ENCODE measurements at places on chromosomes 13 and 19.

DNA sequence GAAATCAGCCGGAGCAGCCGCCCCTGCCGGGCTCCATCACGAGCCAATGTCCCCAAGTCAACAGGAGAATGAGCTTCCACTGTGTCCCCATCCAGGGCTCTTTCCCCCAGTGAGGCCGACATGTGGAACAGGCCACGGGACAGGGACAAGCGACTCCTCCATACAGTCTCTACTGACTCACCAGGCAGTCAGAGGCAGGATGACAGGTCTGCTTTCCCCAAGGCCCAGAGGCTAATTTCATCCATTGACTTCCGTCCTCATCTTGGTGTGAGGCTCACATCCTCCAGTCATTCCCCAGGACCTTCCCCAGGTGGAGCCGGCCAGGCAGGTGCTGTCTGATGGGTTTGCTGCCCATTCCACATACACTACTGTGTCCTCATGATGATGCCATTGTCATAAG lies 3.5 kb downstream of the CEACAM6 start:
- DNase-seq, result no peak

- peak; percentile 30 for DNase-seq
Measured at GRCh38 chr19:35352448-35353304, 5.0 kb downstream of the FFAR1 start.

DNA sequence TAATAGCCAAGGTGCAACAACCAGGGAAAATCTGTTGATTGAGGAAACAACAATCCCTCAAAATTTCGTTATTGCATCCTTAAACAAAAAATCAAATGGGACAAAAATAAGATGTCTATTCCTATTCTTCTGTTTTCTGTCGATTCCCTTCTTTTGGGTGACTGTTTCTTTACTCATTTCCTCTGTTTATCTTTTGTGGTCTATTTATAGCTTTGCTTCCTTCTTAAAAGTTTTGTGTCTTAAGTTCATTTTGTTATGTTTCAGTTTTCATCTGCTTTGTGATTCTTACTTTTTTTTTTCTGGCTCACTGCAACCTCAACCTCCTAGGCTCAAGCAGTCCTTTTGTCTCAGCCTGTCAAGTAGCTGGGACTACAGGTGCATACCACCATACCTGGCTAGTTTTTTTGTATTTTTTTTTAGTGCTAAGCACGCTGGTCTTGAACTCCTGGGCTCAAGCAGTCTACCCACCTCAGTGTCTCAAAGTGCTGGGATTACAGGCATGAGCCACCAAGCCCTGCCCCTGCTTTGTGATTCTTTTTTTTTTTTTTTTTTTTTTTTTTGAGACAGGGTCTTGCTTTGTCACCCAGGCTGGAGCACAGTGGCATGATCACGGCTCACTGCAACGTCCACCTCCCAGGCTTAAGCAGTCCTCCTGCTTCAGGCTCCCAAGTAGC lies 10.4 kb downstream of the ZNF146 start:
- no peak for DNase-seq

- DNase-seq, result no peak
Measured at GRCh38 chr19:56974556-56975207, 134.2 kb upstream of the PEG3 start.

GRCh38 chr19:17406046-17406886 lies 836 bp upstream of the BST2 start:
- DNase-seq, result no peak

- no peak for DNase-seq
Measured at GRCh38 chr19:42488783-42489521, 39.3 kb downstream of the CEACAM1 start.

DNA sequence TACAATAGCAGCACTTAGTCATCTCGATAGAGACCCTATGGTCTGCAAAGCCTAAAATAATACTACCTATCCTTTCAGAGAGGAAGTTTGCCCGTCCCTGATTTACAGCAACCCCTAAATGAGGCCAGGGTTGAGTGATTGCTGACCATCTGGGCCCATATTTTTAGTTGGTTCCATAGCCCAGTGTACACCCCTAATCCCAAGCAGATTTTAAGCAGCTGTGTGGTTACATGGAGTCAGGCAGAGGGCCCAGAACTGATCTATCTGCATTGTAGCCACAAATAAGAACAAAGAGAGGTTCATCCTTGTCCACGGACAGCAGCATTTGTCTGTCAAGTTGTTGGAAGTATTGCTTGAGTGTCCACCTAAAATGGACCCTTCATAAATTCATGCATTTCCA lies 148.2 kb downstream of the DCT start:
- DNase-seq, result no peak

DNA sequence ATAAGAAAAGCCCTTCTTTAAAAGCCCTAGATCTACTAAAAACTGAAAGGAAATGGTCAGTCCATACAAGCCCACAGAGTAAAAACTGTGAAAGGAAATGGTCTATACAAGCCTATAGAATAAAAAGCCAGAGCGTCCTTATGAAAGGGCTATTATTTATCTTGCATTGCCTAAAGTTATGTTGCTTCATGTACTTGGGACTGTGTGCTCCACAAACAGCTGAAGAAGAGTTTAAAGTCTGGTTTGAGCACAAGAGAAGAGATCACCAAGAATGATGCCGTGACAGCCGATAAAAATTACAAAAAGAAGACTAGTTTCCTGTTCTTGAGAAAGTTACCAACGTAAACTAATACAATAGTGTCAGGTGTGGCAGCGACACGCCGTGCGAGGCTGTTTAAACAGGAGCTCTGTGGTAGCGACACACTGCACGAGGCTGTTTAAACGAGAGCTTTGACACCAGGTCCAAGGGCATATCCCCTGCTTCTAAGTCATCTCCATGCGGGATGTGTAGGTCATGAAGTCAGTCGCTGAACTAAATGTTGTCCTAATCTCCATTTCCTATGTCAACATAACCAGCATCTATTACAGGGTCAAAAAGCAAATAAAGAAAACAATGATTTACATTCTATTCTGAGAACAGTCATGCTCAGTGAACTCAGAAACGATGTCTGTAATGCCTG lies 24.9 kb downstream of the PCID2 start:
- no peak for DNase-seq

DNA sequence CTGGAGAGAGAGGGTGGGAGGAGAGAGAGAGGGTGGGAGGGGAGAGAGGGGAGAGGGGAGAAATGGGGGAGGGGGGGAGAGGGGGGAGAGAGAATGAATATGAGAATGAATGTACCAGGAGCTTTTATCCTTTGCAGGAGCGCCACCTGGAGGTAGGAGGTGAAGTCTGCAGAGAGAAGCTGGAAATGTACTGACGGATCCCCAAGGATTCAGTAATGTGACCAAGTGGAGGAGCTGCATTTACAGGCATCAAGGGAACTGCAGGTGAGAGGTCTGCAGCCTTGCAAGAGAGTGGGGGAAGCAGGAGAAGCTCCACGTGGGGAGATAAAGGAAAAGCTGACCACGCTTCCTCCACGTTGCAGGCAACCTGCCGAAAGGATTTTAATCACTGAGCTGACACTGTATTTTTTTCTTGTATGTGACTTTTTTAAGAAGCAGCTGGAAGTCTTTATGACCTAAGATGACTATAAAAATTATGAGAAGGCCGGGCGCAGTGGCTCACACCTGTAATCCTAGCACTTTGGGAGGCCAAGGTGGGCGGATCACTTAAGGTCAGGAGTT lies 33.7 kb downstream of the VSTM1 start:
- no peak for DNase-seq

DNA sequence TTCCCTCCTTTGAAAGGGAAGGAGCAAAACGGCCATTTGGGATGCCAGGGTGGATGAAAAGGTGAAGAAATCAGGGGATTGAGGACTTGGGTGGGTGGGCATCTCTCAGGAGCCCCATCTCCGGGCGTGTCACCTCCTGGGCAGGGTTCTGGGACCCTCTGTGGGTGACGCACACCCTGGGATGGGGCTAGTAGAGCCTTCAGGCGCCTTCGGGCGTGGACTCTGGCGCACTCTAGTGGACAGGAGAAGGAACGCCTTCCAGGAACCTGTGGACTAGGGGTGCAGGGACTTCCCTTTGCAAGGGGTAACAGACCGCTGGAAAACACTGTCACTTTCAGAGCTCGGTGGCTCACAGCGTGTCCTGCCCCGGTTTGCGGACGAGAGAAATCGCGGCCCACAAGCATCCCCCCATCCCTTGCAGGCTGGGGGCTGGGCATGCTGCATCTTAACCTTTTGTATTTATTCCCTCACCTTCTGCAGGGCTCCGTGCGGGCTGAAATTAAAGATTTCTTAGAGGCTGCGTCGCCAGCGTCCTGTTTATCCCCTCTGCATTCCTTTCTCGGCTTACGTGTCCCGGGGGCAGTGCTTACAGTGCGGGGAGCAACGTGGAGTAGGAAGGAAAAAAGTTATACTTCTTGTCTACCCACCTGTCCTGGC lies 15.2 kb upstream of the S1PR4 start:
- no peak for DNase-seq

- no peak for DNase-seq
Measured at GRCh38 chr19:32035626-32036025, 309.8 kb upstream of the ZNF507 start.

DNA sequence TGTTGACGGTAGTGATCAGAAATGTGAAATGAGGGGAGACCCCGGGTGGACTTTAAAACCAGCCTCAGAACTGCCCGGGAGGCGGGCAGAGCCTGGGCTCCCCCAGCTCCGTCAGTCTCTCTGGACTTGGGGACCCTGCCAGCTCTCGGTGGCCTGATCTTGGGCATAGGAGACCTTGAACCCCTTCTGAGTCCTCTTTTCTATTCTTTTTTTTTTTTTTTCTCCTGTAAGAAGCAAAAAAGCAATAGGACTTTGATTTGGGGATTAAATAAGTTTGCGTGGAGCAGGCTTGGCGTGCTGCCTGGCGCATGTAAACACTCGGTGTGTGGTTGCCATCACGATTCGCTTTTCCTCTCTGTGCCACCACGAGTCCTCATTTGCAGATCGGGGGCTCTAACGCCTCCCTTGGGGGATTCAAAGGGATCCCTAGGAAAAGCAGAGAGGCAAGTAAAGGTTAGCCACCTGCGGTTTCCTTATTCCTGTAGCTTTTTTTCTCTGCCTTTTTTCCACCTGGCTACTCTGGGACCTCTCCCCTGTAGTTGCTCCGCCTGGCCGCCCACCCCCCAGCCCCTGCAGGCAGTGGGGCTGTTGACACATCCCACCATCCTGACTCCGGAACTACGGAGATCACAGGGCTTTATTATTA lies 1.3 kb downstream of the SAFB start:
- DNase-seq, result no peak

DNA sequence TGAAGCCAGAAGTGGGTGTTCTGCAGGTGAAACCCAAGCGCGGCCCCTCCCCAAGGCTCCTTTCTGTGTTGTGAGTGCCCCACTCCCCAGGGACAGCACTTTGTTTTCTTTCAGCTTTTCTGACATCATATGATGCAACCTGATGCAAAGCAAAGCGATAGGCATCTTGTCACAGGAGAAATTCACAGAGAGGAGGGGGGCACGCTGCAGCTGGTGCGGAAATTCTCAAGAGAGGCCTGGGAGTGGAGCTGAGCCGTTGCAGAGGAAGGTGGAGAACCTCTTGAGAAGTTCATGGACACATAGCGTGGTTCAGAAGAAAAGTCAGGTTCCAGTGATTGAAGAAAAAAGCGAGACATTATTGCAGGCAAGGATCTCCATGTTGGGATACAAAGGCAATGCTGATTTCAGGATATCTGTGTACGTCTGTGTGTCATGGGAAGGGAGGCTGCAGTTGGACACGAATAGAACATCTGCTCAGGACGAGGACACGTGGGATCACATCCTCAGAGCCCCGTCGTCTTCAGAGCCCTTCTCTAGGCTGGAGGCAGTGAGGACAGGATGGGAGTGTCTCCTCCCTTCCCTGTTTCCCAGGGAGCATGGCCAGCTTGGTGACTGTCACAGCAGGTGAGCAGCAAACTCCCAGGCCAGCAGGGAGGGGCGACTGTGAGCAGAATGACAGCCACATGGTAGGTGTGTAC lies 79.2 kb downstream of the IRS2 start:
- peak; percentile 97 for DNase-seq

DNA sequence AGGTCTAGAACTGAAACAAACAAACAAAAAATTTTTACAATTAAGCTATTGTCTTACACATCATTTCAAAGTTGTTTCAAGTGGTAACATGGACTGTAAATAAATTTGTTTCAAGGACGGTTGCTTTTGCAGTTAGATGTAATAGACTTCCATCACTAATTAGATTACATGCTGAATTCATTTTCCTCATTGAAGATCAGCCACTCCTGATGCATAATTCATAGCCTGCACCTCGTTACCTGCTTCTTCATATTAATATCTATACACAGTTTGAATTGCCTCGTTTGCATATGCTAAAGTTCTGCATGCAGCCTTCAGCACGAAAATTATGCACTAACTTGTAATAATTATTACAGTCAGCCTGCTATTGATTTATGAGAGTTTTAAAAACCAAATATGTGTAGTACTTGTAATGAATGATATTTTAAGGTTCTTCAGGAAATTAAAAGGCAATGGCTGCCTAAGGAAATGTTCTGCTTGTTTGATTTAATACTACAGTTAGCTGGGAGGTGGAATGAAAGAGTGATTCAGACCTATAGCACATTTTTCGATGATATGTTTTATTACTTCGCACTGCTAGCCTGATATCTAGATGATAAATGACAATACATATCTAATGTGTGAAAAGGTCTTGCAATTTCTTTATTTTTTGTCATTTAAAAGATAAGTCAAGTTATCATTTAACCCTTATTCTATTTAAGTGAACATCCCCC lies 184.9 kb downstream of the DACH1 start:
- DNase-seq, result no peak

- DNase-seq, result no peak
Measured at GRCh38 chr13:113121183-113121927, 1.2 kb upstream of the F10 start.

DNA sequence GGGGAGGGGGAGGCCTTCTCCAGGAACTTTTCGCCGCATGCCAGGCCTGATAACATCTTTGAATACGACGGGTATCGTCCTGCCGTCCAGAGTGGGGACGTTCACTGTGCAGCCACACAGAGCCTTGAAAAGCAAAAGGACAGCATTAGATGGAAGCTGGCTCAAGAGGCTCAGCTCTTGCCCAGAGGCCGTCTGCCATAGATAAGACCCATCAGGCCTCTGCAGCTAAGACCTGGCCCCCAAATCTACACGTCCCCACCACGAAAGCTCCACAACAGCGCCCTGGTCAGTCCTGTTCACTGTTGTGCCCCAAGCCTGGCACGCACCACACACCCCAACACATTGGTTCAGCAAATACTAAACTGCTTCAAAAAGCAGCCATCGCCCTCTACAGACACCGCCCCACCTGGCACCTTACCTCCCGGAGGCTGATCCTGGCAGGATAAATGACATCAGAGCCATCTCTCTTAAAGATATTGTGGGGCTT lies 2.1 kb downstream of the DNAJB1 start:
- DNase-seq, result no peak

GRCh38 chr13:60720590-60720989 lies 323.6 kb downstream of the TDRD3 start:
- DNase-seq, result no peak

- no peak for DNase-seq
Measured at GRCh38 chr13:93670866-93671265, 444.3 kb downstream of the GPC6 start.

- no peak for DNase-seq
Measured at GRCh38 chr19:55152017-55152416, 3.0 kb upstream of the TNNT1 start.

- no peak for DNase-seq
Measured at GRCh38 chr19:48544856-48545750, 6.9 kb upstream of the SULT2B1 start.
